Thoracic aorta (tissue), 2 donors: ENCODE measurements at places on chromosomes 12 and 14. TPM values are rescaled to one million over a fixed set of nuclear protein-coding genes. Genes with fewer than 3 reads are reported as not detected.

Gene BDKRB1
- total RNA-seq, result not detected

Gene SLC2A14
- not detected for total RNA-seq

- DNase-seq, result no peak
Measured at GRCh38 chr12:16828891-16829290, 222.9 kb upstream of the LMO3 start.

Gene ANKRD33
- not detected for total RNA-seq

- no peak for DNase-seq
Measured at GRCh38 chr14:101875041-101875726, 89.2 kb upstream of the DYNC1H1 start.

Gene ATN1
- 163 TPM for total RNA-seq

DNA sequence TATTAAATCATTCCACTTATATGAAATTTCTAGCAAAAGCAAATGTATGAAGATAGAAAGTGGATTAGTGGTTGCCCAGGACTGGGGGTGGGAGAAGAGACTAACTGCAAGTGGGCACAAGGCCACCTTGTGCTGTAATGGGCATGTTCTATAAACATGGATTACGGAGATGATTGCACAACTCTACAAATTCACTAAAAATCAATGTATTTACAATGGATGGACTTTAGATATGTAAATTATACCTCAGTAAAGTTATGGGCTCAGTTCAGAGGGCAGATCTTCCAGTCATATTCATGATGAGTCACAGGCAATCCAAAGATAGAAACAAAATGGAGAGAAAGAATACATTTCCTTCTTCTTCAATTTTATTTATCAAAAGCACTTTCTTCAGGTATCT, 173.9 kb downstream of the NDUFA12 start:
- DNase-seq, result no peak

Gene TXNDC16
- 10.5 TPM for total RNA-seq

Gene OR6C6
- not detected for total RNA-seq

- no peak for DNase-seq
Measured at GRCh38 chr12:87783467-87783866, 245.7 kb downstream of the C12orf50 start.

GRCh38 chr12:128137140-128137539, 129.8 kb upstream of the TMEM132C start:
- no peak for DNase-seq

Gene NRIP2
- total RNA-seq, result 4.9 TPM

Gene SLC6A15
- total RNA-seq, result 1.1 TPM

Gene IKZF4
- 7.6 TPM for total RNA-seq

Gene BEST3
- total RNA-seq, result not detected

- no peak for DNase-seq
Measured at GRCh38 chr12:88266806-88267360, 124.8 kb downstream of the TMTC3 start.

GRCh38 chr14:68413509-68413908, 379.4 kb downstream of the ZFP36L1 start:
- DNase-seq, result no peak

GRCh38 chr12:113396828-113397496, 6.7 kb downstream of the SDS start:
- DNase-seq, result no peak

GRCh38 chr12:71492604-71493003, 53.0 kb downstream of the LGR5 start:
- no peak for DNase-seq

DNA sequence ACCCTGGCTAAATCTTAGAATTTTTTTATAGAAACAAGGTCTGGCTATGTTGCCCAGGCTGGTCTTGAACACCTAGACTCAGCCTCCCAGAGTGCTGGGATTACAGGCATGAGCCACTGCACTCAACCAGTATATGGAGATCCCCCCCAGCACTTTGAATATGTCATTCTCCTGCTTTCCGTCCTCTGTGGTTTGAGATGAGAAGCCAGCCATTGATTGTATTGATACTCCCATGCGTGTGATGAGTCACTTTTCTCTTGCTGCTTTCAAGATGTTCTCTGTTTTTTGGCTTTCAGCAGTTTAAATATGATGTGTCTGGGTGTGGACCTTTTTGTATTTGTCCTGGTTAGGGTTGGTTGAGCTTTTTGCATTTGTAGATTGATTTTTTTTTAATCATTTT, 75.2 kb upstream of the DNM1L start:
- DNase-seq, result no peak

Gene SOAT2
- total RNA-seq, result 0.81 TPM

Gene GRIP1
- total RNA-seq, result not detected

DNA sequence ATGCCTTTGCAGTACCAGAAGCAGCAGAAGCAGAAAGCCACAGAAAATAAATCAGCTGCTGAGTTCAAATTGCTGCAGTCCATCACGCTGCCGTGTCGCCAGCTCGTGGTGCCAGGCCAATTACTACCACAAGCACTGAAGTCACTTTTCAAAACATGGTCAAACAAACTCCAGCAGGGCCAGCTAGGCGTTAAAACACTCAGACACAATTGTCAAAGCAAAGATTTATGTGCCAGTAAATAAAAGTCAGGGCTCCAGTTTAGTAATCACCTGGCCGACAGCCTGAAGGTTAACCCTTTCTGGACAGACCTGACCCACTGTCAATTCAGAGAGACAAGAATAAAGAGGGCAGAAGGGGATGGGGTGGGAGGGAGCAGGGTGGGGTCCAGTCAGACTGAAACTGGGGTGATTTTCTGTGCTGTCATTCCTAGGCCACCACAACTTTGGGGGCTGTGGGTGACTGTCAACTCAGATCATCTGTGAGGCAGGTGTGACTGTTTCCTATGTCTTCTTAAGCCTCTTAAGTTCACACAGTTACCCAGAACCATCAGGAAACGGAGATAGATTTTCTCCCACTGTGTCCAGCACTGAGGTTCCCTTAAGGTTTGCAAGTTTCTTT, 109.8 kb upstream of the FUT8 start:
- DNase-seq, result no peak

DNA sequence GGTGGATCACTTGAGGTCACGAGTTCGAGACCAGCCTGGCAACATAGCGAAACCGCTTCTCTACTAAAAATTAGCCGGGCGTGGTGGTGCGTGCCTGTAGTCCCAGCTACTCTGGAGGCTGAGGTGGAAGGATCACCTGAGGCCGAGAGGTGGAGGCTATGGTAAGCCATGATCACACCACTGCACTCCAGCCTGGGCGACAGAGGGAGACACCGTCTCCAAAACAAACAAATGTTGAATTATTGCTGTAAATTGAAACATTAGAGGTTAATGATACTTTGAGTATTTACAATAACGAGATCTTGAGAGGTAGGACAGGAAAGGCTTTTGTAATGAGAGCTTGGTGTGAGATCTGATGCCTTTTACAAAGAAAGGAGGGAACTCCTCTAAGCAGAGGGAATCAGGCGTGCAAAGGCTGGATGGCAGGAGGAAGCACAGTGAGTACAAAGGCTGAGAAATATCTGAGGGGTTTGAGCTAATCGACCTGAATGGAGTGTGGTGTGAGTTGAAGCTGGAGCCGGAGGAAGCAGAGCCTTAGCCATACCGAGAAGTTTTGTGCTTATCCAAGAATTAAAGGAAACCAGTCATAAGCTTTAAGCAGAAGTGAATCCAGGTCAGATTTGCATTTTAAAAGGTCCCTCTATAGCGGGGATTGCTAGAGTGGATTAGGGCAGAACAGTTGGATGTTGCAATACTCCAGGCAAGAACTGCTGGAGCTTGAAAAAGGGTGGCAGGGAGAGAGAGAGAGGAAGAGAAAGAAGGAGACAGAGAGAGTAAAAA, 1.1 kb downstream of the RHNO1 start:
- DNase-seq, result no peak

DNA sequence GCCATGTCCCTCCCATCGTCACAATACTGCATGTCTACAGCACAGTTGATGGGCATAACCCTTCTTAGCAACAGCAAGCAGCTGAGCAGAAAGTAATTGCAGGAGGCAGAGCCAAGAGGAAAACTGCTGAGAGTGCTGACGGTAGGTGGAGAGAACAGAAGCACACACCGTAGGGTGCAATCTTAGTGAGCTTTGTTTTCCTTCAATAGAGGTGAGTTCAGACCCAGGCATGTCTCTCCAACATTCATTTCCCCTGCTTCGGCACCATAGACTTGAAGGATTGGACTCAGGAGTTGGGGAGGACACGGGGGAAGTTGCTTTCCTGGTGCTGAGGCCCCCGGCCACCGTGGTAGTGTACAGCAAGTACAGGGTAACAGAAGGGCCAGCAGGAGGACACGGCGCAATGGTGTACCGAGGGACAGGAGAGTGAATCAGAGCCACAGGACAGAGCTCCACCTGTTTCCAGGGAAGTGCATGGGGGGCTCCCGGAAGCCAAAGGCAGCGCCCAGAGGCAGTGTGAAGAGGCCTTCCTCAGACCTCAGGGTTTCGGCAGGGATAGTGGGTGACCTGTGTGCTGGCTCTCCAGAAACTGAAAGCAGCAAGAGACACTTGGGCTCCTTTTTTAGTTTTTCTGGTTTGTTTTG, 36.3 kb upstream of the SINHCAF start:
- DNase-seq, result no peak

Gene CLMN
- total RNA-seq, result 10.4 TPM

- DNase-seq, result no peak
Measured at GRCh38 chr14:75469606-75470237, 41.9 kb downstream of the JDP2 start.

- no peak for DNase-seq
Measured at GRCh38 chr12:26346736-26347135, 151.4 kb downstream of the SSPN start.

Gene FGF6
- total RNA-seq, result not detected

- no peak for DNase-seq
Measured at GRCh38 chr12:124007826-124008570, 35.0 kb downstream of the ZNF664 start.

DNA sequence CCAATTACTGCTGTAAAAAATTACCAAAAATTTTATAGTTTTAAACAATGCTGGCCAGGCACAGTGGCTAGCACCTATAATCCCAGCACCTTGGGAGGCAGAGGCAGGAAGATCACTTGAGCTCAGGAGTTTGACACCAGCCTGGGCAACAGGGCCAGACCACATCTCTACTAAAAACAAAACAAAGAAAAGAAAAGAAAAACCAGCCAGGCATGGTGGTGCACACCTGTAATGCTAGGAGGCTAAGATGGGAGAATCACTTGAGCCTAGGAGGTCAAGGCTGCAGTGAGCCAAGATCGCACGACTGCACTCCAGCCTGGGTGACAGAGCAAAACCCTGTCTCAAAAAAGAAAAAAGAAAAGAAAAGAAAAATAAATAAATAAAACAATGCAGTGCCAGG, 54.0 kb upstream of the ARID2 start:
- DNase-seq, result no peak

Gene ITGB7
- 2.1 TPM for total RNA-seq

GRCh38 chr12:10826258-10826657, at the start of gene TAS2R10:
Gene TAS2R10 (minus strand): TSS chr12:10826358. CDS start chr12:10826269, 89 bp downstream.
- no peak for DNase-seq

DNA sequence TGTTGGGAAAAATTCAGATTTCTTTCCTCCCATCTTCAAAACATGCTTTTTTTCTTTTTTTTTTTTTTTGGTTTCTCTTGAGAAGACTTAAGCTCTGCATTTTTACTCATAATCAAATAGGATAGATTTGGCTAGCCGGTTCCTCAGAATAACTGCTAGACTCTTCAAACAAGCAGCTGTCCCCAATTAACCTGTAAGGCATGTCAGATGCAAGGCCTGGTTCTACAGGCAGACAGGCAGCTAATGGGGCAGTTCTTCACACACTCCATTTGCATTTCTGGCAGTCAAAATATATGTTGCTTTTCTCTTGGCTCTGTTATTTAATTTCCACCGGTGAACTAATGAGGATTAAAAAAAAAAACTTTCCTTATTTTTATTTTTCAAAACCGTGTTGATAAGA, 228.0 kb upstream of the ATP2B1 start:
- no peak for DNase-seq

DNA sequence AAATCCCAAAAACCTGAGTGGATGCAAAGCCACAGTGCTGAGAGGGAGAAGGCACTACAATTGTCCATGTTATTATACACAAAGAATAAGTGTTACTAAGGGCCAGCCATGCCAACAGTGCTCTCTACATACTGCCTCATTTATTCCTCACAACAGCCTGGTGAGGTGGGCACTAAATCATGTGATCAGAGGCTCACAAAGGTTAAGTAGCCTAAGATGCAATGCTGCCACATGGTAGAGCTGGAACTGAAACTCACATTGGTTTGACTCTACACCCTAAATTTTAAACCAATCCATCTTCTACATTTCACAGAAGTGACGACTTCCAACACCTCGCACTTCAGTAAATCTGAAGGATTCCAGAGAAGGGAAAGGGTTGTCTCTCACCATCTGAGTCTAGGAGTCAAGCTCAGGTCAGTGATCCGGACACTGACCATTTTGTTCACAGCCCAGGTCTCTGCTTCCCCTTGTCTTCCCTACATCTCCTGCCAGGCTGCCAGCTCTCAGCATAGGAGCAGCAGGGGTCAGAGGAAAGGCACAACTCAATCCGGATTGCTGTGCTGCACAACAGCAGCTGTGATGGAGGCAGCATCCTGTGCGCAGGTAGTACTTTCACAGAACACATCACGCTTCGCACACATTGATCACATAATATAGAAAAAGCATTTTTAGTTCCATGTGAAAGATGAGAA, 29.6 kb downstream of the NID2 start:
- no peak for DNase-seq

- DNase-seq, result no peak
Measured at GRCh38 chr12:117599849-117600248, 238.4 kb upstream of the NOS1 start.

DNA sequence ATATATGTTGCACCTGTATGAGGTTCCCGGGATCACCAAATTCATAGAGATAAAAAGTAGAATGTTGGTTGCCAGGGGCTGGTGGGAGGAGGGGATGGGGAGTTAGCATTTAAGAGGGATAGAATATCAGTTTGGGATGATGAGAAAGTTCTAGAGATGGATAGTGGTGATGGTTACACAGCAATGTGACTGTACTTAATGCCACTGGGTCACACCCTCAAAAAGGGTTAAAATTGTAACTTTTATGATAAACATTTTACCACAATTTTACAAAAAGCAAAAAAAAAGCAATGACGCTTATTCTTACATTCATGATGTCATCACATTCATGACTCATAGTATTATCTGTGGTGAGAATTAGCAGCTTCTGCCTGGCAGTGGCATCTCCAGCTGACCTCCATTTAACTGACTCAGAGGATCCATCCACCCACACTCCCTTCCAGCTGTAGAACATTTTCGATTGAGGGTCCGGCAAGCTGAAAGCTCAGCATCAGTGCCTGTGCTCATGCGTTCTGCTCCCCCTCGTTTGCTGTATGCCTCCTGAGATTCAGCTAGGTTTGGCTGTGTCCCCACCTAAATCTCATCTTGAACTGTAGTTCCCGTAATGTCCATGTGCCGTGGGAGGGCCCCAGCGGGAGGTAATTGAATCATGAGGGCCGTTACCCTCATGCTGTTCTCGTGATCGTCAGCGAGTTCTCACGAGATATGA, 64.8 kb upstream of the TMEM260 start:
- no peak for DNase-seq

- no peak for DNase-seq
Measured at GRCh38 chr12:51910168-51910567, 2.9 kb downstream of the ACVRL1 start.
